ENCODE measurements at places on chromosomes 6 and 20. TPM values are rescaled to one million over a fixed set of nuclear protein-coding genes. Genes with fewer than 3 reads are reported as not detected.

Gene LGSN
- total RNA-seq: 1.0 TPM

Gene CYP24A1
- total RNA-seq: not detected

Gene TASP1
- total RNA-seq: 5.1 TPM

Gene CCR6
- not detected for total RNA-seq

Gene GABRR1
- total RNA-seq: not detected

Gene SMIM29
- total RNA-seq: 6.4 TPM

Gene TBPL1
- total RNA-seq: 8.4 TPM

Gene GUCA1A
- not detected for total RNA-seq

Data from left lobe of liver (tissue), 2 donors.